ENCODE measurements at places on chromosomes 7 and 10.

- DNase-seq, result no peak
Measured at GRCh38 chr7:149238051-149238450, 1.4 kb upstream of the ZNF212 start.

- DNase-seq, result no peak
Measured at GRCh38 chr7:35817930-35818329, 17.1 kb downstream of the SEPTIN7 start.

DNA sequence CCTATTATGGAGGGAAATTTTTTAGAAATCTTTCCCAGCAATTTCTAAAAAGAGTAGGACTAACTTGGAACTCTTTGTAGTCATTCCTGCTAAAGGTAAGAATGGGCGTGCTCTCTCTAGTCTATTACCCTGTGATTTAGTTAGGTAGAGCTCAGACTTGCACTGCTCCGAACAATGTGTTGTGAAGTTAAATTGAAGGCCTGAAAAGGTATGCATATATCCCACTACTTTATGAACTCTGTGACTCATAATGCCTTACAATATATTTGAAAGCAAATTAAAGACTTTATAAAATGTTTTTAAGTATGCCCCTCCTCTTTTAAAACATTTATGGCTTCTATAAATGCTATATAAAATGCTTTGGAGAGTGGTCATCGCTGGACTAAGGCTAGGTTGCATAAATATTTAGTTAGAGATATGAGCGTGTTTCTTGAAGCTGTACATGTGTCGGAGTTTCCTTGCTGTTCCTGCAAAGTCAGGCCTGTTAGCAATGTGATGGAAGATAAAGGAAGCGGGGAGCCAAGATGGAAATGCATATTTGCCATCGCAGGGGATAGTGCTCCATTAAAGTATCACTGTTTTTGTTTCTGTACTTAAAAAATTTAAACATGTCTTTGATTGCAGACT, 761.4 kb downstream of the LRMDA start:
- no peak for DNase-seq

- DNase-seq, result peak; percentile 29
Measured at GRCh38 chr10:5094265-5095205, at the start of gene AKR1C3. Gene AKR1C3, plus strand, starts transcription at chr10:5094414. Its CDS starts 31 bp downstream, at chr10:5094445.

DNA sequence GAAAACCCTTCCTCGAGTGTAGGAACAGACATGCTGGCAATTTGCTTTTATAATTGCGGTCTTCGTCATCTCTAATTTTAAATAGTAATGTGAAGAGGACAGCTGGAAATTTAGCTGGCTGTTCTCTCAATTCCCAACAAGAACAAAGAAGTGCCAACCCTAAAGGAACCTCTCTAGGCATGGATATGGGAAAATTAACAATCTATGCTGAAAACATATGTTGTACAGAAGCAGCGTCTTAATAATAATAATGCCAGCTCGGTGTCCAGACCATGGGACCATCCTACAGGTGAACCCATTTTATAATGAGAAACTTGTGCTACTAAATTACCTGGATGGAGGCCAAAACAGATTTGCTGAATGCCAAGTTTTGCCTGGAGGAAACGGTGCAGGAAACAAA, 641.4 kb upstream of the MGMT start:
- no peak for DNase-seq

DNA sequence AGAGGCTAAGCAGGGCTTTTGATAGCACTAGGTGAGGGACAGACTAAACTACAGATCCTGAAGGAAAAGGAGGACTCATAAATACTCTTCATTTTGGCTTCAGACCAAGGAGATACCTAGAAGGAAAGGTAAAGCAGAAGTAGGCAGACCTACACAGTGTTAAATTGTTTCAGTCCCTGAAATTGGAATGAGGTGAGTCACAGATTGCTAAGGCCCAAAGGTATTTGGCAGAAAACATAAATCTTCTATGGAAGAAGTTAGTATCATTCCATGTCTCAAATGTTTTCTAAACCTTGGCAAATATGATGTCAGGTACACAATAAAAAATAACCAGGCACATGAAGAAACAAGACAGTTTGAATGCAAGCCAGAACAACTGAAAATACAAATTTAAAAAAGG, 30.0 kb downstream of the MTERF1 start:
- DNase-seq, result peak; percentile 89

DNA sequence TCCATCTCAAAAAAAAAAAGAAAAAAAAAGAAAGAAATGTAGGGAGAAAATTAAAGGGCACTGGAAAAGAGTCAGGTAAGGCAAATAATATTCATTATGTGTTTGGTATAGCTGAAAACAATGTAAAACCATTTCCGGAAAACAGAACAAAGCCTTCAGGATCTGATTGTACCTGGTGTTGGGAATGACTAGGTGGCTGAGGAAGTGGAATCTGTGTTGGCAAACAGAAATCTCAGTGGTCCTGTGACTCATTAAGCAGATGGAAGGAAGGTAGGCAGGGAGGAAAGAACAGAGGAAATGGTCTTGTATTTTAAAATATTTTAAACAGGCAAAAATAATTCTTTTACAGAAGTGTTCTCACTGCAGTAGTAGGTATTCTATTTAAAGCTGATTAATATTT, 55.7 kb upstream of the GATA3 start:
- DNase-seq, result peak; percentile 12

- DNase-seq, result peak; percentile 45
Measured at GRCh38 chr7:132548489-132549078, 27.7 kb downstream of the PLXNA4 start.

DNA sequence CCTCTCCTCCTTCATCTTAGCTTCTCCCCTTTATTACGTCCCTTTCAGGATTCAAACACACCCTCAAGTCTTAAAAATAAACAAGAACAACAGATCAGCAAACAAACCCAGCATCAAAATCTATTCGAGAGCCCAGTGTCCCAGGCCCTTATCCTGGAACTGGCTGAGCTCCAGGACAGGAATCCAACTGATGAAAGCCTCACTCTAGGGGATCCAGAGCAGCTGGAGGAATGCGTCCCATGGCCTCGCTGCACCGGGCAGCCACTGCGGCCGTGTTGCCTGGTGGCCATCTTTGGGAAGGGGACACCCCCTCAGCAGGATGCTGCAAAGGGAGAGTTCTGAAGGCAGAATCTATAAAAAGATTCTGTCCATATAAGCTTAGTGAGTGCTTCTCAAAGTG, 156.5 kb upstream of the BMPER start:
- DNase-seq, result no peak

- no peak for DNase-seq
Measured at GRCh38 chr7:91846436-91846835, 34.1 kb downstream of the MTERF1 start.

DNA sequence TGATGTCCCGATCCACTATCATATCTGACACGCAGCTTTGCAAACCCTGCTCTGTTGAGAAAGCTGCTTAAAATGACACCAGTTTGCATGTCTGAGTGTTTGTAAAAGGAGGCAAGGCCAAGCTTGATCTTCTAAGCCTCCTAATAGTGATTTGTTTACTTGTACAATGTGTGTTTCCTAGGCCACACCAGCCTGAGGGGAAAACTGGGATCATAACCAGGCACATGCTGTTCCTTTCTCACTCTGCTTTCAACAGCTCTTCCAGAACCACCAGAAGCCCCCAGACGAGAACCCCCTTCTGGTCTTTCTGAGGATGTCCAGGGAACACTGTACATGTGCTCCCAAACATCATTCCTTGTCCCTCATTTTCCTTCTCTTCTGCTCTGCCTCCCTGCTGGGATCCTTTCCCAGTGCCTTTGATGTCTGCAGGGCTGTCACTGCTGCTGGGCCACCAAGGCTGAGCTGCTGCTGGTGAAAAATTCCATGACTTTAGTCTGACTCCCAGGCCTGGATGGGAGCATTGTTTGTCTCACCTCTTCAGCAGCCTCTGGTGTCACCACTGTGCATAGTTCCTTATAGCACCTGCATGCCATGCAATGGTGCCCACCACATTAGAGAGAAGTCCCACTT, 4.0 kb upstream of the LGI1 start:
- no peak for DNase-seq

DNA sequence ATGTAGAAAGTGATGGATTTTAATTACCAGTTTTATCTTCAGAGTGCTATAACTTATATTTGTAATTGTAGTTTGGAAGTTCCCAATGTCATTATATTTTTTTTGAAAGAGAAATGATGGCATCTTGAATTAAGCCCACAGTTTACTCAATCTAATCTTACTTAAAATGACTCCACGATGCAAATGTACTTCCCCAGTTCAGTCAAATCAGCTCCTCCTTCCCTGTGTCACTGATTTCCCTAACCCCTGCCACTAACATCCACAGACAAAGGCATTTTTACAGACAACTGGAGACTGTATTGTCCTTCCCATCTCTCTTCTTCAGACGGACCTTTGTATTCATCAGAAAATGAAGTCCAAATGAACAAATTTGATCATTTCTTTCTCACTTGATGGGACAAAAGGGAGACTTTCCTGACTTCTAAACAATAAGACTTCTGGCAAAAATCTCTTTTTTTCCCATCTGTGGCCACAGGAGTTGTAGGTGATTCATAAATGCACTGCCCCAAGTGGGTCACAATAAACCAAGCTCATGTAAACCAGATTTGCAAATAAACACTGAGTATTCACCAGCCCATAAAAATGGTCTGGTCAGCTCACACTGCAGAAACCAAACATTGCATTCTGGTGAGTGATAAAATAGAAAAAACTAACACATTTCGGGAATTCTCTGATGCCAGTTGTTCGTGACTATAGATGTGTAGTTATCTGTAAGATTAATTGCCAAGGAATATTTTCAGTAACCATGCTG, 162.9 kb downstream of the FANK1 start:
- no peak for DNase-seq

DNA sequence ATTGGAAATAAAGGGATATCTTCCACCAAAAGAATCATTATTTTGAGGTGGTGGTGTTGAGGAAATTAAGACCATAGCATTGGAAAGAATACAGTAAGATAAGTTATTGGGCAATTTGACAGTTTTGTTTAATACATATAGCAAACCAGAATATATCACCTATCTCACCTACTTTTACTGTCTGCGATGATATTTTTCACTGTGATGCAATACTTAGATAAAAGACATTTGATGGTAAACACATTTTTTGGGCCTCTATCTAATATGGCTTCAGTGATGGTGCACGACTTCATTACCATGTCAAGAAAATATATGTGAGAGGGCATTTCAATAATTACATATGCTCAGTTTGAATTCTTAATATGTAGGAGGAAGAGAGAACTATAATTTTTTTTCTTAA, 93.7 kb upstream of the MAGI2 start:
- no peak for DNase-seq

GRCh38 chr10:69232252-69232651, 12.1 kb downstream of the HKDC1 start:
- peak; percentile 88 for DNase-seq

DNA sequence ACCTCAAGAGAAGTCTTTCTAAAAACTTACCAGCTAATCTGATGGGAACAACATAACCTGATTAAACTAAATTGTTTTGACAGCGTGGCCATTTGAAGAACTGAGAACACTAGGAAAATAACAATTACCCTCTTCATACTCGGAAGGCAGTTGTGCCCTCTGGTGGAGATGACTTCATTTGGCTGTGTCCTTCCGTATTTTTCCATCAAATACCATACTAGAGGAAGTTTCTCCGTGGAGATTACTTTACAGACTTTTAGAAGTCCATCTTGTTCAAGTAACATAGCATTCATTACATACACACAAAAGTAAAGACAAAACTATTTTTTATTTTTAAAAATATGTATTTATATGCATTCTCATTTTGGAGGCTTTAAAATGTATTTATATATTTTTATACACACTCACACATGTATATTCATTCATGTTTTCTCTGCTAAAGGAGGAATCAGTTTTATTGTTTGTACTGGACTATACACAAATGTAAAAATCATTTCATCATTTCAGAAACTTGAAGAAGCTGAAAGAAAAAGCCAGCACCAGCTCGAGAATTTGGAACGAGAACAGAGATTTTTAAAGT, 25.2 kb downstream of the SMNDC1 start:
- no peak for DNase-seq

DNA sequence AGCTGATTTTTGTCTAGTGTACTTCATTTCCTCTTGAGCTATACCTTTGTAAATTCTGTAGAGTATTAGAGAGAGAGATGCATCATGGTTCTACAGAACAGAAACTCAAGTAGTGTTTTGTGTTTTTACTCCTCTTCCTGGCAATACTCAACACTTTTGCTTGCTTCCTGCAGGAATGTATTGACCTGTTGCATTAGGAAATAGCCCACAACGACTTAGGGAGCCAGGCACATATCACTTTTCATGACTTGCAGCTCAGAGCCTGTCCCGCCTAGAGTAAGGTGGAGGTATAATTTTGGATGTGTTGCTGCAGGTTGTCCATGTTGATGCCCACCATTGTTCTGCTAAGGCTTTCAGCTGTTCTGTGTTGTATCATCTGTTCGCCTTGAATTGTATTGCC, 216.3 kb downstream of the SDK1 start:
- no peak for DNase-seq

GRCh38 chr7:159024280-159024951, 120.3 kb downstream of the VIPR2 start:
- DNase-seq, result no peak

- no peak for DNase-seq
Measured at GRCh38 chr10:47354165-47354564, 6.0 kb downstream of the RBP3 start.

- no peak for DNase-seq
Measured at GRCh38 chr7:40572810-40573465, 438.1 kb downstream of the SUGCT start.
